ENCODE measurements at places on chromosomes 6 and 20.

DNA sequence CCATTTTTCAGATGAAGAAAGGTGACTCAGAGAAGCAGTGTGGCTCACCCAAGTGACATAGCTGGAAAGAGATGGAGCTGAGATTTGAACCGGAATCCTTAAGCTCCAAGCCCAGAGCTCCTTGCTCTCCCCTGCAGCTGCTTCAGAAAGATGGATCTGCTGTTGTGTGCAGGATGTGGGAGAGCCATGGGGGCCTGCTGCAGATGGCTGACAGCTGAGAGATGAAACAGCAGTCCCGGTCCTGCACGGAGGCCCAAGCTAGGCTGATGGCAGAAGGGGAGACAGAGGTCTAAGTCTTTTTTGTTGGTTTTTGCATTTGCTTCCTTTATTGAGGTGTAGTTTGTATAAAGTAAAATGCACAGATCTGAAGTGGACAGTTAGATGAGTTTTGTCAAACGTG lies 69.8 kb upstream of the FOXP4 start:
- no peak for DNase-seq

- DNase-seq = no peak
Measured at GRCh38 chr20:4476903-4477500, 244.7 kb upstream of the PRND start.

DNA sequence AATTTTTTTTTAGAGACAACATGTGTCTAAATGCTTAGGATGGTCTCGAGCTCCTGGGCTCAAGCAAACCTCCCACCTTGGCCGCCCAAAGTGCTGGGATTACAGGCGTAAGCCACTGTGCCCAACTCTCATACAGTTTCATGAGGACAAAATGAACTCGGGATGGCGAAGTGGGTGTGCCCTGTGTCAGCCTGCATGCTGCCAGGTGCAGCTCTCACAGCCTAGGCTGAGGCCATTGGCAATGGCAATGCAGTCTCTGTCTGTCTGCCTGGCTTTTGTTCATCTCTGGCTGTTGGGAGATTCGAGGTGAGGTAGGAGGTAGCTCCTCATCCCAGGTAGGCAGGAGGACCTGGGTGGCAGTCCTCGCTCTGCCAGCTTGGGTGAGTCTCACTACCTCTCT lies 88.0 kb downstream of the CHMP4B start:
- DNase-seq = no peak

DNA sequence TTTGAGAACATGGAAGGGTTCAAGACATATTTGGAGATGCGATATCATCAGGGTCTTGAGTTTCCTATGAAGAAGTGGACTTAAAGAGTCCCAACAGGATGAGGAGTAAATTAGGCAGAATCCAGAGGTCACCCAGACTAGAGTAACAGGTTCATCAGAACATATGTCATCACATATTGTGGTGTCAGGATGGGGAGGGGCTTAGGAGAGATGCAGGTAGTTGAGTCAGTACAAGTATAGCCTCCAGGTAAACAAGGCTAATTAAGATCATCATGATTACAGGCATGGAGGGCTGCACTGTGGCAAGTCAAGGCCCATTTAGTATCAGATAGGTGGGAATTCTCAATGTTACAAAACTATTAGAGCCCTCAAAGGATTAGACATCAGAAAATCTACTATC lies 90.1 kb upstream of the PAK5 start:
- DNase-seq = no peak

DNA sequence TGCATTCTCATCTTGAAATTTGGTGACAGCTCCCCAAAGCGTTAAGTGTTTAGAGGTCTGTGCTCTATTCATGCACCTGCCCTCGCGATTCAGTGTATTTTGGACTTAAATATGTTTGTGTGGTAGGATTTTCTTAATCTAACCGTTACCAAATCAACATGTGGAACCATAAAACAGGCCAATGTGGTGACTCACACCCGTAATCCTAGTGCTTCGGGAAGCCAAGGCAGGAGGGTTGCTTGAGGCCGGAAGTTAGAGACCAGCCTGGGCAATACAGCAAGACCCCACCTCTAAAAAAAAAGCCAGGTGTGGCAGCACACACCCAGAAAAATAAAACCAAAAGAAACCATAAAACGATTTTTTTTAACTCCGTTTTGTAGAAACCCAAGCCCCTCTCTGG lies 31.5 kb downstream of the PYGB start:
- DNase-seq = no peak

DNA sequence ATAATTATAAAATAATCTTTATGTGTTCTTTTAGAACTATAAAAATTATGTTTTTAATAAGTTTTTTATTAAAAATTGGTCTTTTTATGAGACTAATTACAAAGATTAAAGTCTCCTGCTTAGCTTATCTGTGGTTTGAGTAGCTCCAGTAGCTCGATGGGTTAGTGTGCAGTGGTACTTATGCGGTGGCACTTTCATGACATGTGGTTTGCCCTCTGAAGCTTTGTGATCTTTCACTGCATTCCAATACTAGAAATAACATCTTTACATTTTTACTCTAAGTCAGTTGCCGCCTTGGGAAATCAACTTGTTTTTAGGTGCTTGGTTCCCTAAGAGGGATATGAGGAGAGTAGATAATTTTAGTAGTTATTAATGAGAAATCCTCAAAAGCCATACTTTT lies 699.5 kb upstream of the FLRT3 start:
- no peak for DNase-seq

DNA sequence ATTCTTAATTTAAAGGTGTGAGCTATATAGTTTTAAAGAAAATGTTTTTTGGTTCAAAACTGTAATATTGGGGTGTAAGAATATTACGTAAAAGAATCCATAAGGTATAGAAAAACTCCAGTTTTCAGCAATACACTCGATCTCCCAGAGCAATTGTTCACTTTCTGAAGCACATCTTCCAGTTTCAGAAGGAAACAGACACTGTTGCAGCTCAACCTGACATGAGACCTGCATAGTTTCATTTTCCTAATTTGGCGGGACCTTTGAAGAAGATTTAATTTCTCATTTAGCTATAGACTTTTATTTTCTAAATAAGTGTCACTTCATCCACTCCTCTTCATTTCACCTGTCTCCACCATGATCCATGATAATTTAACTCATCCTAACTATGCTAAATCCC lies 281.5 kb downstream of the HTR1B start:
- DNase-seq = no peak

DNA sequence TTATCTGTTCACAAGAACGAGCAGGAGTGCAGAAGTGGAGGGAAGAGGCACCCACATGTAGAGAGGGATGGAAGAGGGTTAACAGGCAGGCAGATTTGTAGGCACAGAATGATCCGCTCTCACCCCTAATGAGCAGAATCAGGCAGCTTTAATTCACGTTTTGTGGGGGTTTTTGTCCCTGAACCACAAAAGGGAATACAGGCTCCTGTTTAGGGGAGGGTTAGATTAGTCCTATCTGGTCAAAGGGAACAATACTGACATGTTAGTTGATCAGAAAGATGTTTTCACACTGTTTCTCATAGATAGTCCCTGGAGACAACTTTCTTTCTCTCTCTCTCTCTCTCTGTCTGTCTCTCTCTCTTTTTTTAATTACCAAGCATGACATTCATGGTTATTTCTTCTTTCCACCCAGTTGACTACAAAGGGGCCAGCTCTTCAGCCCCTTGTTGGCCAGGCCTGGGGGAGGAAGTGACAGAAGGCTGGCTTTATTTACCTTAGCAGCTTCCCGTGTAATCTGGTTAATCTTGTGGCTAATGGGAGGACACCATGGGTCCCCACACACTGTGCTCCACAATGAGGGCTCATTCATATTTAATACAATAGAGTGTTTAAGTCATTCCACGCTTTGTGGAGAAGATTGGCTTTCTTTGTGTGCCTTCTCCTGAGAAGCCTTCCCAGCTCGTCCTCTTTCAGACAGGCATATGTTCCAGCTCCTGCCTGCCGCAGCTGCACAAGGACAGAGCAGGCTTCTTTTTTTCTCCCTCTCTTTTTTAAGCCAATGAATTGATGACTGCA lies 958.8 kb downstream of the TFAP2A start:
- no peak for DNase-seq

DNA sequence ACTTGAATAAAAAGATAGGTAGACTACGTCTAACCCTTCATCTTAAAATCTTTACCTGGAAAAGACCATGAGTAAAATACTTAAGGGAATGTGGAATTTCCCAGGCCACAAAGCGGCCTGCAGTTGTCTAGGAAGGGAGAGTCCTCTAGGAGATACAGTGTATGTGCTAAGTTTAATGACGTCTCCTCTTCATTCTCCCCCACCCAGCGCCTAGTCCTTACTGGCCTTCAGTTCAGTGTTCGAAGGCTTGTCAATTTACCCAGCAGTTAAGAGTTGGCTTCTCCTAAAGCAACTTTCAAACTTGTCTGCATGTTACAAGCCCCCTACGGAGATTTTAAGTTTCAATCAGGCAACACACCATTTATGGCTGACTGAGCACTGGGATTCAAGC lies 35.2 kb downstream of the HFE start:
- DNase-seq = no peak

DNA sequence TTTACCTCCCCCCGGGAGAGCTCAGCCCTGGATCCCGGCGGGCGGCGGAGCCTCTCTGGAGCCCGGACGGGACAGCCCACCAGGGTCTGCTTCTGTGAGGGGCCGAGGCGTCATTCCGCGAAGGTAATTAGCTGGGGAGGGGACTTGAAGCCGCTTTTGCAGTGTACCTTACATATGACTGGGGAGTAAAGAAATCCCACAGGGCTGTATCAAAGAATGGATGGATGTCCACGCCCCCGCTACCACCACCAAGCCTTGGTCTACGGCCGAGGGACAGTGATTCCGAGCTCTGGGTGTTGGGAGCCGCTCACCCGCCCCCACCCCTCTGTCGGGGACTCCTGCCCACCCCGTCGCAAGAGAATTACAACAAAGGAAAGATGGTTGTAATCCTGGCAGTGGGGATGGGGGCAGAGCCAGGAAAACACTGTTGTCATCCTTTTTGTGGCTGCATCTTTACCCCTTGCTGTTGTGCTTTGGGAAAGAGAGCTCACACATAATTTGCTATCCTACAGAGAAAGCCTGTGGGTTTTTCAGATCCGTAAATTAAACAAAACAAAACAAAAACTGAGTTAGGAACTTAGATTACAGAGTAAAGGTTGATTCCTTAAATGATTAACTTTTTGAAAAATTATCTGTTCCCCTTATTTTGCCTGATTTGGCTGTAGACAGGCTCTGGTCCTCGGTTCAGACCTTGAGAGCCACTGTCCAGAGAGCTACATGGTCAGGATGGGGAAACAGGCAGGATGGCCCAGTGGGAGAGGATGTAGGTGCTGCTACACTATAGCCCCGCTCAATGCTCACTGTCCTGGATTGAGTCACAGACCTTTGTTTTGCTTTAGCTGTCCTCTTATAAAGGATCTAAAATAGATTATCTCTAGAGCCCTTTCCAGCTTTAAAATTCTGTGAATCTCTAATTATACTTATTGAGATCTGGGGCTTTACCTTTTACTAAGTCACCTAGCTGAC lies 997 bp upstream of the FBXO30 start:
- DNase-seq = no peak

DNA sequence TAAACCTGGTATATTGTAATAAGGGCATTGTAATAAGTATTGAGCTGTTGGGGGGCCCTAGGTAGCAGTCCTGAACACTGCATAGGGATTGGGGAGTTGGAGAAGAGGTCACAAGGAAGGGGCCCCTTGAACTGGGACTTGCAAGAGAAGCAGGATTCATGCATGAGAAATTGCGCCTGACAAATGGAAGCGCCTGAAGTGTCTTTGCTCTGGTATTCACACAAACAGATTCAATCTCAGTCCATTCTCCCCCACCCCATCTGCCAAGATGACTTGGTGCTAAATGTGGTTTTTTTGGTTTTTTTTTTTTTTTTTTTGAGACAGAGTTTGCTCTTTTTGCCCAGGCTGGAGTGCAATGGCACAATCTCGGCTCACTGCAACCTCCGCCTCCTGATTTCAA lies 87.1 kb downstream of the CAP2 start:
- no peak for DNase-seq

- no peak for DNase-seq
Measured at GRCh38 chr6:136173519-136174507, 76.3 kb downstream of the MTFR2 start.

- DNase-seq = no peak
Measured at GRCh38 chr6:153553627-153554026, 422.5 kb upstream of the RGS17 start.

GRCh38 chr6:39243809-39244208 lies 14.5 kb upstream of the KCNK5 start:
- DNase-seq = no peak

DNA sequence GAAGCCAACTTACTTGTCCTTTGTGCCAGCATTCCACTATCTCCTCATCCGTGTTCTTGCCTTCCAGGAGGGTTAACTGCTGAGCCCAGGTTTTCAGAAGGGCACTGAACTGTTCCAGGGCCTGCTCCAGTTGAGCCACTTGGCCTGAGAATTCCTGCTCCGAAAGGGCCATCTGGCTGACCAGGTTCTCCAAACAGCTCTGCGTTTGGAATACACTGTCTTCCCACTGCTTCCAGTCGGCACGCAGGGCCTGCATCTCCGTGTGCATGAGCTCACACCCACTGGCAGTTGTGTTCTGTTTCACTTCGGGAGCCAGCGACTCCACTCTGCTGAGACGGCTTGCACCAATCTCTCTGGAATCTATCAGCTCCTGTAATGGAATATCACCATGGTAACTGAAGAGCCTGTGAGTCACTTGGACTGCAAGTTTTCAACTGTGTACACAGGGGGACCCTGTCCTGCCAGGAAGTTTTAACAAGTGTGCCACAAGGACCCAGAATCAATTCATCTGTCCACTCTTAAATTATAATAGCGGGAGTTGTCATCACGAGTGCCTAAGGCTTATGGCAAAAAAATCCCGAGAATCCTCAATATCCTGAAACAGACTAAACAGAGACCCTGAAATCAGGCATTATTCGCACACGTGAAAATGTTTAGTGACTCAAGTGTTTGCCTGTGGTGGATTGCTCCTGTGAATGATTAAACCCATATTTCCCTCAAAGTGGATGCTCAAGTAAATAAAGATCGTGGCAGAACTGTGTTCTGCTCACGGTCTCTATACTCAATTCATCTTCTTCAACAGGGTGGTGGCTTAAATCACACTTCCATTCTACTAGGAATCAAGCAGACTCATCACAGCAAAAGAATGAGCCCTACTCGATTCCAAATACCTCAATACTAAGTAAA lies 255.9 kb downstream of the SYNE1 start:
- no peak for DNase-seq

- no peak for DNase-seq
Measured at GRCh38 chr20:63246490-63247288, 7.6 kb downstream of the NKAIN4 start.

- DNase-seq = no peak
Measured at GRCh38 chr6:37302086-37302686, 44.2 kb upstream of the TMEM217 start.

- DNase-seq = no peak
Measured at GRCh38 chr6:9789201-9789600, 625.7 kb downstream of the TFAP2A start.

- no peak for DNase-seq
Measured at GRCh38 chr6:4644996-4645395, 131.2 kb upstream of the CDYL start.

DNA sequence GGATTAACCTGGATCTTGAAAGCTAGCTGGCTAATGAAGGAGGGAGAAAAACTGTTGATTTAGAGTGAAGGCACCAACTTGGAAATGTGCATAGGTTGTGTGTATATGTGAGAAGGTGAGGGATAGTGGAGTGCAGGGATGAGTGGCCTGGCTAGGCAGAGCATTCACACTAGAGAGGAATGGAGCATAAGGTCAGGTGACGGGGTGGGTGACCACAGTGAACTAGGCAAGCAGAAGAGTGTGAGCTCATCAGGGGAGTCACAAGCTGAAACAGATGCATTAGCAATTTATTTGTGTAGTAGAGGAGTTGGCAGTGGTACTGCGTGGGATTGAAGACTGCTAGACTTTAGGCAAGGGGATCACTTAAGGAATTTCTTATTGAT lies 10.5 kb downstream of the ANKRD66 start:
- DNase-seq = no peak

GRCh38 chr6:114404339-114404955 lies 61.6 kb upstream of the HS3ST5 start:
- DNase-seq = no peak
